MG63 (cell line): ENCODE measurements at places on chromosomes 11 and 22. TPM values are rescaled to one million over a fixed set of nuclear protein-coding genes. Genes with fewer than 3 reads are reported as not detected.

CLTCL1 gene
- 0.62 and 1.5 TPM in 2 replicates for total RNA-seq

GRCh38 chr22:31504282-31504681 lies 7.9 kb downstream of the SFI1 start:
- no peak for DNase-seq

DNA sequence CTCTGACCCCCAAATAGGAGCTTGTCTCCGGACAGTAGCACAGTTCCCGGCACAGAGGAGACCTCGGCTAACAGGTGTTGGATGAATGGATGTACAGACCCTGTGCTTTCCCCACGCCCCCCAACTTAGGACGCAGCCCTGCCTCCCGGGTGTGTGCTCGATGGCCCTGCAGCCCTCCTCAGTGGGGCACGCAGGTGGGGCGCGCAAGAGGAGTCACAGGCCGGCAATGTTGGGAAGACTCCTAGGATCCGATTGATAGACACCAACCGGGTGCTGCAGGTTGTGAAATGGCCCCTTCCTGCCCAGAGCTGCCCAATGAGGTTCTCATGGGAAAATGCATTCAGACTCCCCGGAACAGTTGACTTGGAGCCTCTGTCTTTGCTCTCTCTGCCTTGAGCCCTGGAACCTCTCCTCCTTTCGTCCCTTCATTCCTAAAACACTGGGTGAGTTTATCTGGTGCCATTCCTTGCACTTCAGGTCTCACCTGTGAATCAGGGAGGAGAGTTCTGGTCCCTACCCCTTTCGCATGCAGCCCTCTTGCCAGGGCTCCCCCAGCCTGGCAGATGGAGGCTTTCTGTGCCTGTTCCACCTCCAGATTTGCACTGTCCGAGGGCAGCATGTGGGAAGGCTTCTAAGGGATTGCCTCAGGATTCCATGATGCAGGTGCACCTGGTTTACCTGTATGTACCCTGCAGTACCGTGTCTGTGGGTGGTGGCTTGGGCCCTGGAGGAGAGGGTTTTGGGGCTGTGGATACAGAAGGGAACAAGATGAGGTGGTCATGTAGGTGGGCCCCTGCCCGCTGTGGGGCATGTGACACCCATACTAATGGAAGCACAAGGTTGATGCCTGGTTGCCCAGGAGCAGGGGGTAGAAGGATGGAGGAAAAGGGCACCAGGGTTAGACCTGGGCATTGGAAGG lies 1.2 kb downstream of the MICALL1 start:
- no peak for DNase-seq

GRCh38 chr11:59138643-59139042 lies 4.0 kb upstream of the FAM111A start:
- peak; percentile 59 for DNase-seq

MS4A8 gene
- total RNA-seq, result not detected in 2 replicates

NAGA gene
- total RNA-seq, result 16.9 and 25.2 TPM in 2 replicates

DNA sequence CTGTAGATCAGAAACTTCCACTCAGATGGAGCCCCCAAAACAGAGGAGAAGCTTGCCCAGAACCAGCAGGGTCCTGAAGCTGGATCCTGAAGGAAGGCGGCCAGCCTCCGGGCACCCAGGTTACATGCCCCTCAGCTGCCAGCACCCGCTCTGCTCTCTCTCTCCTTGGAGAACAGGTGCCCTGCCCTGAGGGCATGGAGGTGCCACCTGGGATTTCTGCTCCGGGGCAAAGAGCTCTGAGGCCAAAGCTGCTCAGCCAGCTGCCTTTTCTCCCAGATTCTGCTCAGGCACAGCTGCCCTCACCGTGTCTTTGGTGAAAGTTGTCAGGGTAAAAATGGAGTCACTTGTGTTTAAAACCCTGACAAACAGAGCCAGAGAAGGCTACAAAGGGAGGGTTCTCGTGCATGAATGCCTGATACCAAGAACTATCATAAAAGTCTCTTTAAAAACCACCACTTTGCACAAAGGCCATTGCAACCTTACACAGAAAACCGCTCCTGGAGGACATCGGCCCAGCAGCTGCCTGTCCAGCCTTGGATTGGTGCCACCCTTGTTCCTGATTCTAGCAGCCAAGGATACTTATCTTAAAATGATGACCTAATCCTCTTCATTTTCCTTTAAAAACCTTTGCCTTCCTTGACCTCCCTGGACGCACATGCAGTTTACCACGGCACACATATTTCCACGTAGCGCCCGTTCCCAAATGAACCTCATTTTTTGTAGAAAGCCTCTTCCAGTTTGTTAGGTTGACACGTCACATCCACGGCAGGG lies 140.0 kb downstream of the CACNA1I start:
- no peak for DNase-seq

- no peak for DNase-seq
Measured at GRCh38 chr11:73789279-73789670, 1.6 kb downstream of the MRPL48 start.

GRCh38 chr22:36435516-36436415 lies 45.7 kb downstream of the TXN2 start:
- DNase-seq, result no peak

GRCh38 chr11:9535189-9535781 lies 38.2 kb upstream of the WEE1 start:
- DNase-seq, result peak; percentile 45
